ENCODE measurements at places on chromosomes 6 and 20. TPM values are rescaled to one million over a fixed set of nuclear protein-coding genes. Genes with fewer than 3 reads are reported as not detected.

TXNDC5 gene
- total RNA-seq: 552 TPM

FRK gene
- total RNA-seq: 1.5 TPM

MMS22L gene
- 6.9 TPM for total RNA-seq

POU5F1 gene
- total RNA-seq: 0.33 TPM

WFDC5 gene
- not detected for total RNA-seq

SRMS gene
- not detected for total RNA-seq

DNAH8 gene
- total RNA-seq: 0.44 TPM

PHACTR1 gene
- 2.3 TPM for total RNA-seq

ARG1 gene
- total RNA-seq: not detected

PAK5 gene
- under 0.01 TPM for total RNA-seq

SRPK1 gene
- total RNA-seq: 56.6 TPM

HSPA1L gene
- total RNA-seq: 1.5 TPM

PRICKLE4 gene
- not detected for total RNA-seq

BEND6 gene
- 17.7 TPM for total RNA-seq

PPARD gene
- 11.2 TPM for total RNA-seq

IL20RA gene
- 0.33 TPM for total RNA-seq

FUT9 gene
- total RNA-seq: not detected

PLEKHG1 gene
- total RNA-seq: 6.3 TPM

COL9A1 gene
- total RNA-seq: not detected

VWA7 gene
- total RNA-seq: 0.50 TPM

CDS2 gene
- 39.4 TPM for total RNA-seq

RPL7L1 gene
- total RNA-seq: 122 TPM

SYCP2L gene
- not detected for total RNA-seq

TRIM40 gene
- total RNA-seq: not detected

MROH8 gene
- 3.6 TPM for total RNA-seq

POPDC3 gene
- 22.5 TPM for total RNA-seq

THBS2 gene
- 141 TPM for total RNA-seq

LINC00237 gene
- total RNA-seq: not detected

BTN1A1 gene
- total RNA-seq: not detected

GSTA3 gene
- total RNA-seq: not detected

OR2H1 gene
- not detected for total RNA-seq

CDH4 gene
- 2.0 TPM for total RNA-seq

SLC12A5 gene
- total RNA-seq: 0.17 TPM

SLC22A23 gene
- total RNA-seq: 4.7 TPM

Data from smooth muscle cell of trachea (primary cell).